GM23338 (cell line): ENCODE measurements at places on chromosomes 6 and 20.

GRCh38 chr6:40946738-40947301, 92.2 kb downstream of the UNC5CL start:
- no peak for DNase-seq

- no peak for DNase-seq
These were observed 13.8 kb upstream of the POPDC3 start for GRCh38 chr6:105193647-105194046.

- peak; percentile 36 for DNase-seq
These were observed 52.8 kb upstream of the SRSF6 start for GRCh38 chr20:43404878-43405277.

- peak; percentile 88 for DNase-seq
These were observed 13.6 kb downstream of the TRAPPC3L start for GRCh38 chr6:116531675-116532570.

- DNase-seq, result peak; percentile 89
These were observed 144.5 kb downstream of the CEBPB start for GRCh38 chr20:50335105-50335504.

GRCh38 chr6:161732594-161732993, 458.7 kb upstream of the AGPAT4 start:
- no peak for DNase-seq

DNA sequence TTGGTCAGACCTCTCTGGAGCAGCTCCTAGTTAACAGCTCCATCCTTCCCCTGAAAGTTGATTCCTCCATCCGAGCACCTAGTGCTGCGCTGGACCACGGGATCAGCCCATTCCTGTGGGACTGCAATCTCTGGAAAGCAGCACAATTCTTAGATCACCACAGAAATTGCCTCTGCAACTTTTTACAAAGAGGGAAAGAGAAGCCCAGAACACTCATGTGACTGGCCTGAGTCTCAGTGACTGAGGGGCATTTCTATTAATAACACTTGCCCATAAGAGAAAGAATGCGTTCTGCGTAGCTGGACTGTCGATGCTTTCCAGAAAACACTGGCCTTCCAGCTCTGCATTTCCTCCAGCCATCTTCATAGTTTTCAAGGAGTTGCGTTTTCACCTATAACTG, 18.3 kb downstream of the MPC1 start:
- no peak for DNase-seq

GRCh38 chr20:23136893-23137745, 51.0 kb upstream of the CD93 start:
- DNase-seq, result no peak

- DNase-seq, result no peak
These were observed 43.1 kb downstream of the SUN5 start for GRCh38 chr20:32960849-32961731.

GRCh38 chr6:94323853-94324252, 904.5 kb upstream of the EPHA7 start:
- DNase-seq, result peak; percentile 66

- peak; percentile 56 for DNase-seq
These were observed 44.4 kb downstream of the CDS2 start for GRCh38 chr20:5171064-5171789.
